CD4-positive, alpha-beta T cell treated with Interleukin-15 for 4 hours (primary cell): ENCODE measurements at places on chromosomes 11 and 22.

DNA sequence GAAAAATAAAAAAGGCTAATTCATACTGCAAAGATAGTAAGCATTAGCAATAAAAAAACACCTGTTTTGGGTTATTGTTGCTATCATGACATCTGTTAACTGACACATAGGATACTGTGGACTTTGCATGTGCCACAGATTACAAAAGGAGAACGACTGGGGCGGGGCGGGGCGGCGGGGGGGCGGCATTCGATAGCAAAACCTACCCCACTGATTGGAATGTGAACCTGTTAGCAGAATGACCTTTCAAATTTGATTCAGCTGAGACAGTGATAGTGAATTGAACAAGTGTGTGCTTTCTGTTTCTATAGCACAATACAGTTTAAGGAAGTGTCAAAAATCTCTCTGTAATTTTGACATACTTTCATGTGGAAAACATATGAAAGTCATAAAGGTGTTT, 14.9 kb downstream of the MMP20 start:
- no peak for DNase-seq

GRCh38 chr11:72586321-72587090, 87.7 kb downstream of the PDE2A start:
- DNase-seq, result no peak

DNA sequence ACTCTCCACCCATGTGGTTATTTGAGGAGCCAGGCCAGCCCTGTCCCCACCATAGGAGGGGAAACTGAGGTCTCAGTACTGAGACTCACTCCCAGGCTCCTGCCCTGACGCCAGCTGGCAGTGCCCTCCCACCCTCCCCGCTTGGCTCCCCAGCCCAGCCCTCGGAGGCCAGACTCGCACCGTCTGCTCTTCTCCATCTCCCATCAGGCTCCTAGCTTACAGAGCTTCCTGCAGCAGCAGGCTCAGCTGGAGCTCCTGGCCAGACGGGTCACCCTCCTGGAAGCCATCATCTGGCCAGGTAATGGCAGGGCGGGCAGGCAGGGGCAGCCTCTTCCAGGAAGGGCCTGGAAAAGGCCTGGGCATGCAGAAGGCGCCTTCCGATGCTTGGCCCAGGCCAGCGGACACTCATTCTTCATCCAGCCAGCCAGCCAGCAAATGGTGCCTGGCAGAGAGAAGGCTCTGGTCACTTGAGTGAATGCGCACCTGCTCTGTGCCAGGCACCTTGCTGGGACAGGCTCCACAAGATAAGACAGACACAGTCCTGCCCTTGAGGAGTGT, 12.6 kb downstream of the RHBDD3 start:
- no peak for DNase-seq

GRCh38 chr11:30046578-30046945, 29.7 kb upstream of the KCNA4 start:
- no peak for DNase-seq

GRCh38 chr22:24532075-24532474, 22.9 kb downstream of the GUCD1 start:
- DNase-seq, result no peak

- no peak for DNase-seq
These were observed 20.2 kb upstream of the LRRC32 start for GRCh38 chr11:76690736-76691135.

DNA sequence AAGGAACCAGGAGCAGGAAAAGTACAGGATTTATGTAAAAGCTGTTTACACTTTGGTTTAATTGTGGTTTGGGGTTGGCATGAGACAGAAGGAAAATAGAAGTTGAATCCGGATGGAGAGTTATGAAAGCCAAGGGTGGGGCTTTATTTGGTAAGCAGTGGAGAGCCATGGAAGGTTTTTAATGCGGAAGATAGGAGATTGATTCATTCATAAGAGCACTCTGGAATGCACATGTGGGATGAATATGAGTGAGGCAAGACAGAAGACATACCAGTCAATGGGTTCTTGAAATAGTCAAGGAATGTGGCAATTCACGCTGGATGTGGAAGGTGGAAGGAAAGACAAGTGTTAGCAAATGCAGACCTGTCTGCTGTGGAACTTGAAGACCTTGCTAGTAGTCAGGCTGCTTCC, 9.3 kb upstream of the GLB1L3 start:
- no peak for DNase-seq

GRCh38 chr11:65525546-65526480, 930 bp downstream of the SCYL1 start:
- no peak for DNase-seq

- no peak for DNase-seq
These were observed 2.8 kb downstream of the MRGPRD start for GRCh38 chr11:68977781-68978625.

DNA sequence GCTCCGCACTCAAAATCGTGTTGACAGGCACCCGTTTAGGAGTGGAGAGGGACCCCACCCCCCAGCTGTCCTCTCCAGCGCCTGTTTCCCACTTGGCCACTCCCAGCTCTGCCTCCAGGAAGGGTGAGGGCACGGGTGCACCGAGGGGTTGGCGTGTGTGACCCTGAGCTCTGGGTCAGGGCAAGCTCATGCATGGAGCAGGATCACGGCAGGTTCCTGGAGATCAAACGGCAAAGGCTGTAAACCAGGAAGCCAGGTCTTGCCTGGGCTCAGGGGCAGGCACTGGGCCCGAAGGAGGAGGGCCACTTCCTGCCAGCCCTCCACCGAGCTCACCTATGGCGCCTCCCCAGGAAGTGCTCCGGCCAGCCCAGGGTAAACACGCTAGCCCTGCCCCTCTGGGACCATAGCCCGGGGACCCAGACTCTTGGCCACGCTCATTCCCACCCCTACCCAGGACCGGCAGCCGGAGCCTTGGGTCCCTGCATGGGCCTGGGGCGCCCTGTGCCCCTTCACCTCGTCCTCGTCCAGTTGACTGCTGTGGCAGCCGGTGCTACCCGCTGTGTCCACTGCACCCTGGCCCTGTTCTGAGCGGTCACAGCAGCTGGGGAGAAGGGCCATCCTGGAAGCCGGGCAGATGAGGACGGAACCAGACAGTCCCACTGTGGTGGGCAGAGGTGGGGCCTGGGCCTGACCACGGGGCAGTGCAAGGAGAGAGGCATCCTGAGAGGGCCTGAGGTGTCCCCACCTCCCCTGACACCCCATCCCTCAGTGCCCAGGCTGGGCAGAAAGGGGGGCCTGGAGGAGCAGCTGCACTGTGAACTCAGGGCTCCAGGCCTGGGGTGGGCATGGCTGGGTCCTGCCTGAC, 1.0 kb upstream of the EPS8L2 start:
- DNase-seq, result no peak

GRCh38 chr11:131904756-131905155, 534.3 kb downstream of the NTM start:
- DNase-seq, result no peak

GRCh38 chr11:65973439-65974110, 12.0 kb downstream of the SART1 start:
- DNase-seq, result no peak
